ENCODE measurements at places on chromosomes 6 and 20. TPM values are rescaled to one million over a fixed set of nuclear protein-coding genes. Genes with fewer than 3 reads are reported as not detected.
A peak's percentile ranks its signal among the peaks of the same experiment; 100 is the strongest.

The PSORS1C2 gene
- not detected for total RNA-seq

- DNase-seq: peak; percentile 82
These were observed 123.7 kb downstream of the CCDC170 start for GRCh38 chr6:151617539-151617938.

DNA sequence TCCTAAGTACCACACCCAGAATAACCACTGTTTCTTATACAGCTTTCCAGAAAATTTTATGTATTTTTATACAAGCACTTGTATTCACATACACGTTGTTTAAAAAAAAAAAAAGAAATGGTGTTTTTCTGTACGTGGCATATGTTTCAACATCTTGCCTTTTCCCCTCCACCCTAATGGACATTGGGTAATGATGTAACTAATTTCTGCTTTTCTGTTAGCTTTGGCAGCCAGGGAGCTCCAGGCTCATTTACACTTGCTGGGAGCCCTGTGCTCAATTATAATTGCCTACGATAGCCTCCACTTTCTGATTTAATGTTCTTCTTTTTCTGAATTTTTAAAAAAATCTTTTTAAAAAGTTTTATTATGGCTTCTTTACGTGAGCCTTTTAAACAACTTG, 352.4 kb downstream of the UTRN start:
- DNase-seq: no peak

- no peak for DNase-seq
These were observed 28.6 kb upstream of the SLC52A3 start for GRCh38 chr20:796921-797320.

DNA sequence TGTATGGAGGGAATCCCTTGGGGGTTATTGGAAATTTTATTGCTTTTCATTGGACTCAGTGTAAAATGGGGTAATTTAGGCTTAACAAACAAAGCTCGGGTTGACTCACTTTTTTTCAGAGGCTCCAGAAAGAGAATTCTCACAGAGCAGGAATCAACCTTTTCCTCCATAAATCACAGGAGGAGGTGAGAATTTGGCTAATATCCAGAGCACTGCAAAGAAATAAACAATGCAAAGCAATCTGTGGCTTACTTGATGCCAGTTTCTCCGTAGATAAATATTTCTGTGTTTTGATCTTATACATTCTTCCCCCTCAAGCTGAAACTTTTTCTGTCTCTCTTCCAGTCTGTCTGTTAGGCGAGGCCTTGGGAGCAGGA, 176.6 kb downstream of the TSHZ2 start:
- DNase-seq: peak; percentile 17
